GM10248 (cell line): ENCODE measurements at places on chromosomes 7 and 10.

DNA sequence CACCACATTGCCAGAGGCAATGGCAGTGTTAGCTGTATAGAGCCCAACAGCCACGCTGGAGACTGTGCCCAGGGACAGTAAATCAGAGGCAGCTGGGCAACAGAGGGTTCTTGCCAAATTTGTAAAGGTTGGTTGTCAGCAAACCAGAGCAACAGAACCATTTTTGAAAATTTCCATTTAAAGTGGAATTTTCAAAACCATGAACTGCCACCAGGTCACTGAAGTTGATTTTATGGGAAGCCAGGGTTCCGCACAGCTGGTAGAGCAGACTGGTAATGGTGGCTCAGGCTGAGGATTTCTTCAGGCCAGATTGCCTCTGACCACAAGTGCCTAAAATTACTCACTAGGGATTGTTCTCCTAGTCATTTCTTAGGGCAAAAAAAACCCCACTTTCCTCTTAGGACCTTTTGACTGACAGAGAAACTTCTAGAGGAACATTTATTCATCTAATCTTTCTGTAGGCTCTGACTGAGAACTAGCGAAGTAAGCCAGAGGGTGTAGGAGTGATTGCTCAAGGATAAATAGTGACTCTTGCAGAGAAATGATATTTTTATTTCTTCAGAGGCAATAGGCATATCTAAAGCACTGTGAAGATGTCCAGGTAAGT lies 342.4 kb downstream of the BBS9 start:
- DNase-seq = no peak

GRCh38 chr7:134782121-134782623 lies 2.7 kb downstream of the CALD1 start:
- peak; percentile 21 for DNase-seq

DNA sequence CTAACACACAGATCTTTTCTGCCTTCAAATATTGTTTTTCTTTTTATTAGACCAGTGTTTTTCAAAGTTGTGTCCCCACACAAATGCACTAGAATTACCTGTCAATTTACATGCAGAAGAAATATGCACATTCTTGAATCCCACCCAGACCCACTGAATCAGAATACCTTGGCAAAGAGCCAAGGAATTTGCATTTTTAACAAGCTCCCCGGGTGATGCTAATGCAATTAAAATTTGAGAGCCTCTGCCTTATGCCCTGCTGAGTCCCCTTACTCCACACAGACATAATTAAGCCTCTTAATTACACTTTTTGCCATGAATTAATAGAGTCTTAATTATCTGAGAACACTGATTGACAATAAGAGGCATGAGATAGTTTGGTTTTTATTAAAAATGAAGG lies 201.2 kb upstream of the GRB10 start:
- no peak for DNase-seq

- DNase-seq = no peak
Observed at GRCh38 chr10:88874281-88874680, 5.8 kb upstream of the STAMBPL1 start.

GRCh38 chr10:74650613-74651012 lies 175.8 kb upstream of the KAT6B start:
- peak; percentile 22 for DNase-seq

DNA sequence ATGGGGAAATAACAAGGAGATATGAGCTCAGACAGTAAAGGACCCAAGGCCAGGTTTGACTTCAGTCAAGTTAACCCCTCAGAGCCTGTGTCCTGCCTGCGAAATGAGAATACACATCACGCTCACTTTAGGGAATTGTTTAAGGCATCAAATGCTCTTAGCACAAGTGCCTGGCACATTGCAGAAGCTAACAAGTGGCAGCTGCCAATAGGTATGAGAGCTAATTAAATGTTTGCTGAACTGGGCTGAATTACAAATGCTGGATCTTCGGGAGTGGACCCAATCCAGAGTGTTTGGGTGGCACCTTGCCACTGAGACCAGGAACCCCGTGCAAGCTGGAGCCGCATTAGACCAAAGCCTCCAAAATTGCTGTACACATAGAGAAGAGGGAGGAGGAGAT lies 136.8 kb downstream of the C10orf90 start:
- no peak for DNase-seq

- DNase-seq = no peak
Observed at GRCh38 chr7:92133133-92133736, 1.0 kb downstream of the CYP51A1 start.

- no peak for DNase-seq
Observed at GRCh38 chr7:94848992-94849576, 58.3 kb upstream of the PPP1R9A start.

- no peak for DNase-seq
Observed at GRCh38 chr10:105359708-105360107, 718.6 kb downstream of the SORCS3 start.

DNA sequence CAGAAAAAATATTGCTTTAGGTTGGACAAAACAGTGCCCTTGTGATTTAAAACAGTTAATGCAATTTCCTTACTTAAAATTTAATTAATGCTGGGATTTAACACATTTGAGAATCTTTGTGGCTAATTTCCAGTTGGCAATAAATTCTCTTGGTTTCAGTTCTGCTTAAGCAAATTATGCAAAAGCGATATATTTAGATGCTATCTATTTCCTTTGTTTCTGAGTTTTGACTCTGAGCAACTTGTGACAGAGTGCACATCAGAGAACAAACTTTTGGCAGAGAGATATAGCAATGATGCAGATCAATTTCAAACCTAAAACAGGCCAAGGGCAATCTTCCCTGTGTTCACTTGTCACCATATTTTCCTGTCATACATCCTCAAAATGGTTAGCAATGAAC lies 933.6 kb upstream of the ZWINT start:
- DNase-seq = no peak

- no peak for DNase-seq
Observed at GRCh38 chr7:96833676-96834453, 124.2 kb upstream of the SEM1 start.

GRCh38 chr7:7554649-7555575 lies 11.8 kb upstream of the MIOS start:
- DNase-seq = no peak

GRCh38 chr7:143027032-143027431 lies at the start of gene OR9A2:
TSS of gene OR9A2 (minus strand) at chr7:143027132. CDS start at chr7:143027132, 0 bp downstream.
- DNase-seq = no peak

DNA sequence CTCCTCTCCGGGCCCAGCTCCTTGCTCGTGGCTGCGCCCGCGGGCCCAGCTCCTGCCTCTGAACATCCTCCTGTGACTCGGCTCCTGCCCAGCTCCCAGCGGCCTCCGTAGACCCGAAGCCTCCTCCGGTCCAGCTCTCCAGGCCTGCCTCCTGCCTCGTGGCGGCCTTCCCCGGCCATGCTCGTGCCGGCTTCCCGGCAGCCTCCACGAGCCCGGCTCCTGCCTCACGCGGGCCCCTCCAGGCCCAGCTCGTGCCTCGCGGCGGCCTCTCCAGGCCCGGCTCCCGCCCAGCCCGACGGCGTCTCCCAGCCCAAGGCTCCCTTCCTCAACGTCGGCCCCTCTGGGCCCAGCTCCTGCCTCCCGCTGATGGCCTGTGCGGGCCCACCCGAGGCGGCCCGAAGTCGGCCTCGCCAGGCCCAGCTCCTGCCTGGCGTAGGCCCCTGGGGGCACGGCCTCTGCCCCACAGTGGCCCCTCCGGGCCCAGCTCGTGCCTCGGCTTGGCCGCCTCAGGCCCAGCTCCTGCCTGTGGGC lies 16.9 kb upstream of the TMEM248 start:
- no peak for DNase-seq

DNA sequence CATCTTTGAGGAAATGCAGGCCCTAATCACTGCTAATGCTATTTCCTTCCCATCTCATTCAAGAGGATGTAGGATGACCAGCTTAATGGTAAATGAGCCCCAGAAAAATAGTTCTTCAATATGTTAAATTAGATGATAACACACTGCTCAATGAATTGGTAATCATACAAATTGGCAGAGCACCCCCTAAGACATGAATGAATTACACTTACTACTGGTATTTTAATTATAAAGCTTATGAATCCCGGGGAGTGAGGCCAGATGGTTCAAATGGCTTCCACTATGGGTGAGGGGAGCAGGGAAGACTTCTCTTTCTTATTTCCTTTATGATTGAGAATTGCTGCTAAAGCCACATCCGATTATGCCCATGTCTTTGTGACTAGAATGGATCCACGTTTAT lies 159.2 kb upstream of the TARP start:
- DNase-seq = no peak
